Neural progenitor cell (in vitro differentiated cells): ENCODE measurements at places on chromosomes 3 and 15.

DNA sequence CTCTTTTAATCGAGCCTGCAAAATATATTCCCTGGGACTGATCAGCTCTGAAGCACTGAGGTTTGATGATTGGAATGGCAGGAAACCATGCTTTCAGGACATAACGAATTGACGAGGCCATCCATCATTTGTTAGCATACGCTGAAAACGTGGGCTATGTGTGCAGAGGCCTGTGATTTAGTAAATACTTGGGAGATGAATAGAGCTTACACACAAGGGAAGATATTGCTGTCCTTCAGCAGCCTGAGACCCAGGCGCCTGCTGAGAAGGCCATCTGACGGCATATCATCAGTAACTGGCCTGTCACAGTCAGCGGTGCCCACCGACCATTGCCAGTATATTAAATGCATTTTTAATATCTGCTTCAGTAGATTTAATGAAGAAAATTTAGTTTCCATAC is 16.2 kb downstream of the CDIN1 start:
- DNase-seq, result no peak

DNA sequence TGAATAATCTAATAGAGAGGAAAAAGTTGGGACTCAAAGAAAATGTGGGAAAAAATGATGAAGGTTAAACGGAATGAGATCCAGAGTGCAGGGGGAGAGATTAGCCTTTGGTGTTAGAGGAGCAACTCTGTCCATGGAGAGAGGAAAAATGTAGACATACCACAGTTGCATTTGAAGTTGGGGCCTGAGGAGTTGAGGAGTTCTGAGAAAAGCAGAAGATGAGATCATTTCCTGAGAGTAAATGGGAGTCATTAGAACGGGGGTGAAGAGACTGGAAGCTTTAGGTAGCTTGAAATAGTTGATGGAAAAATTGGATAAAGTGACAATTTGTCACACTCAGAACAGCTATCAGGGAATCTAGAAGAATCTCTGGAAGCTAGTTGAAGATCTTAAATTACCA is 7.3 kb downstream of the CCR5AS start:
- DNase-seq, result no peak

DNA sequence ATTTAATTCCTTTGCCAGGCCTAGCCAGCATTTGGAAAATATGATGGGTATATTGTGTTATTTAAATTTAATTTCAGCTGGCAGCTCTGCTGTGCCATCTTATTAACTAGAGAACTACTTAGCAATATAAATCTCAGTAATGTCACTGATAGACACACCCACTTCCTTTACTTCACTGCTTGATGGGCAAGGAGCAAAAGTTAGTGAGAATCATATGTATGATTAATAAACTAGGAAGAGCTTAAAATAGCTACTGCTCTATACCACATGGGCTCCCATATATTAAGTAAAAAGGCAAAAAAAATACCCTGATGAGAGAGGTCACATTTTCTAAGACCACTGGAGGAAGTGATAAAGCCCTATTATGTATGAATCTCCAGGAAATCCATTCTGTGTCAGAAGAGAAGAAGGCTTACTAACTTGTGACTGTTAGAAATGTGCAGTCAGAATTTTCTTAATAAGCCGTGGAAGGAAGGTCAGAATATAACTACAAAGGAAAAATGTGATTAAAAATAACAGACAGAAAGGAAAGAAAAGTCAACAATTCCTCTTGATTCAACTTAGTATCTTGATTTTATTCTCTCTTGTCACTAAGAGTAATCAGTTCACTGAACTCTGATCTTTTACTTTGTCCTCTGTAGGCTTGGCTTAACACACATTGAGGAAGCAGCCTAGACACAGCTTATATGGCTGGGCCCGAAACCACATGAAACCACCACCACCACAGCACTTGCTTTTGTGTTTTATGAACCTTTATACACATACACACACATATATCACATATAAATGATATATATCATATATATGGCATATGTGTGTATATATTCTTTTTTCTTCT is 1233.9 kb upstream of the ALCAM start:
- DNase-seq, result peak; percentile 4

DNA sequence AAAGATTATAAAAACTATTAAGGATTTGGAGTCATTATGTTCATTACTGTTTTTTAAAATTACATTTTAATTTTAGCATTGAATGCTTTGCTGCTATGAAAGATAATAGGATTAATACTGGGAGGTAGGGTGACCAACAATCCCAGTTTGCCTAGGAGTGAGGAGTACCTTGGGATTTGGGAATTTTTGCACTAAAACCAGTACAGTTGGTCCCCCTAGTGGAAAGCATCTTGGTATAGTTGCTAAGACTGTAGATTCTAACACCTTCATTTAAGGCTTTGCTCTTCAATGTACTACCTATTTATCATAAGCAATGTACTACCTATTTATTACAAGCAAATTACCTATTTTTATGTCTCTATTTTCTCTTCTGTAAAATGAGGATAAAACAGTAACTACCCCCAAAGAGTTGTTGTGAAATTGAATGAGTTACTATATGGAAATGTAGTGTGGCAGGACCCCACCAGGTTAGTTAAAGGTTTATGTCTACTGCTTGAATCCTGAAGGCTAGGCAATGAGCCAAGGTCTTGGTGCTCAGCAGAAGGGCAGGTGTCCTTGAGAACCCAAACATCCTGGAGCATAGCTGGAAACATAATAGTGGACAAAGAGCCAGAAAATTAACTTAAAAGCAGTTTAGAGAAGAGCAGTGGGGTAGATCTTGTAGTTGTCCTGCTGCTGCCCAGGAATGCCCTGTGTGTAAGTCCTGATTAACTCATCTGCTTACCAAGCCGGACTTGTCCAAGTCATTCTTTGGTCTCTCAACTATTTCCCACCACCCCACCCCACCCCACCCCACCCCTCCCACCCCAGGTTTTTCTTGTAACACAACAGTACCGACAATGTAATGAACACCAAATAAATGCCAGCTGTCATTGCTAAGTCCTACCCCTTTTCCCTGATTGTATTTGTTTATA is 49.2 kb upstream of the NMD3 start:
- peak; percentile 21 for DNase-seq

GRCh38 chr3:176795891-176796290 is 401.4 kb downstream of the TBL1XR1 start:
- no peak for DNase-seq

DNA sequence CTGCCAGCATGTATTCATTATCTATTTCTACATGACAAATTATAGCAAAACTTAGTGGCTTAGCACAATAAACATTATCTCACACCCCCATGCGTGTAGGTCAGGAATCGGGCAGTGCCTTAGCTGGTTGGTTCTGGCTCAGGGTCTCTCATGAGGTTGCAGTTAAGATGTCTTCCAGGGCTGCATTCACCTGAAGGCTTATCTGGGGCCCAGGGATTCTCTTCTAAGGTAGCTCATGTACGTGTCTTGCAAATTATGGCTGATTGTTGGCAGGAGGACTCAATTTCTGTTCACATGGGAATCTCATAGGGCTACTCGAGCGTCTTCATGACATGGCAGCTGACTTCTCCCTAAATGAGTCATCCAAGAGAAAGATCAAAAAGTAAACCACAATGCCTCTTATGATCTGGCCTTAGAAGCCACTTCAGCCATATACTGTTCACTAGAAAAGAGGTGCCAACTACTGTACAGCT is 42.9 kb upstream of the TSC22D2 start:
- no peak for DNase-seq

DNA sequence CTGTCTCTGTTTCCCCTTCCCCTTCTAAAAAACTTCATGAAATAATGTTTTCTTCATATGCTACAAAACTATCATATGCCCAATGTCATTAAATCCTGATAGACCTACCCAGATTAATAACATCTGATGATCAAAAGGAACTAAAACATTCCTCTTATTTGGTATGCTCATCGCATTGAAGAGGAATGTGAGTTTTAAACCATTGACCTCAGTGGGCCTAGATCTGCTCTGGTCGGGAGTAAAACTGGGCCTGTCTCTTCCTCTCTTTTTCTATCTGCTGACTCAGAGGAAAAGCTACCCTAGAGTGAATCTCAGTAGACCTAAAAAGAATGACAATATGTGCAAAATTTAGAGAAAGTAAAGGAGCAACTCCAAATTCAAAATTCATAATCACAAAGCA is 275.8 kb downstream of the SATB1 start:
- no peak for DNase-seq

DNA sequence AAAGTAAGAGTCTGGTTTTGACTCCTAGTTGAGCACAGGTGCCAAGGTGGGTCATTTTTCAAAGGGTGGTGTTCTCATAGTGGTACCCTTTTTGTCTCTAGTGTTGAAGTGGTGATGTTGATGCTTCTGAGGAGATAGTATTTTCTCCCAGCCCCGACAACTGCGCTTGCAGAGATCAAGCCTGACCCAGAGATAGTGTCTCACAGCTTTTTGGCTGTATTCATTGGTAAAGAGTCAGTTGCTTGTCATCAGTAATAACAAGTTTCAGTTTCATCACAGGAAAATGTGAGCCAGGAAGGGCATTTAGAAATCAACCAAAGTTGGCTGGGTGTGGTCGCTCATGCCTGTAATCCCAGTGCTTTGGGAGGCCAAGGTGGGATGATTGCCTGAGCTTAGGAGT is 139.3 kb downstream of the NFKBIZ start:
- DNase-seq, result no peak

GRCh38 chr3:129575997-129576384 is 30.5 kb downstream of the PLXND1 start:
- peak; percentile 42 for DNase-seq

DNA sequence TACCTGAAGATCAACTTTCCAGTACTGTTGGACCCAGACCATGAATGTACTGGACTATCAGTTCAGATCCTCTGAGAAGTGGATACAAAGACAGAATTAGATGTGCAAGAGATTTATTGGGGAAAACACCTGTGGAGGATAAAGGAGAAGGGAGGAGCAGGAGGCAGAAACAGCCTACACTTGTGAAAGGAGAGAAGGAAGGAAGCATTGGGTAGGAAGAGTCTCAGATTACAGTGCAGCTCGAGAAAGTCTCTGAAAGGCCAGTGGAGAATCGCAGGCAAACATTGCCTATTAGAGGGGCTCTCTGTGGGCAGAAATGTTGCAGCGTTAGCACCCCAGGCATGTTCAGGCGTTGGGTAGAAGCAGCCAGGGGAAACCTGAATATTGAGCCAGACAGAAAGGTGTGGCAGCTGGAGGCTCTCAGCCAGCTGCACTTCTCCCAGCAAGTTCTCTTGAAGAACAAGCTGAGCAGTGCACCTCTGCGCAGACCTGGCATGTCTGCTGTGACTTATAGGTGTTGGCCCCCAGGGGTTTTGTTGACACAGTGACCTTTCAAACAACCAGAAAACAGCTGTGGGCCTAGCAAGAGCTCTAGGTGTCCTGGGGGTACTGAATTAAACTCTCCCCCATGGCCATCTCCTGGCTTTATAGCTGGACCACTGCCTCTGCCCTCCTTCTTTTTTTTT is 7.0 kb downstream of the CHST14 start:
- peak; percentile 36 for DNase-seq

- DNase-seq, result no peak
These were observed 425.4 kb downstream of the PLOD2 start for GRCh38 chr3:145735631-145736030.

DNA sequence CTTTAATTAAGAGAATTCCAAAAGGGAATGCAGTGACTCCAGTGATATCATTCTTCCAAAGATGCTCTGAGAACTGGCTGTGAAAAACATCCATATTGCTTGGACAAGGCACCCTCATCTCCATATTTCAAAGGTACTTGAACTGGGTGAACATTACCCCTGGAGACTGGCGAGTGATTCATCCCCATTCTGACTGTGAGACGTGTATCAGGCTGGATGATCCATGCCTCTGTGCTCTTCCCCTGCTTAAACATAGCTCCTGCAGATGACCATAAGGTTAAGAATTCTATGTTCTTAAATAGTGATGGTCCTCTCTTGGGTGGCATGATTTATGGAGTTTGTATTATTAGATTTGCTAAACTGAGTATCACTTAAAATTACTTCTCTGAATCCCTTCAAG is 137.8 kb downstream of the GABRB3 start:
- no peak for DNase-seq

DNA sequence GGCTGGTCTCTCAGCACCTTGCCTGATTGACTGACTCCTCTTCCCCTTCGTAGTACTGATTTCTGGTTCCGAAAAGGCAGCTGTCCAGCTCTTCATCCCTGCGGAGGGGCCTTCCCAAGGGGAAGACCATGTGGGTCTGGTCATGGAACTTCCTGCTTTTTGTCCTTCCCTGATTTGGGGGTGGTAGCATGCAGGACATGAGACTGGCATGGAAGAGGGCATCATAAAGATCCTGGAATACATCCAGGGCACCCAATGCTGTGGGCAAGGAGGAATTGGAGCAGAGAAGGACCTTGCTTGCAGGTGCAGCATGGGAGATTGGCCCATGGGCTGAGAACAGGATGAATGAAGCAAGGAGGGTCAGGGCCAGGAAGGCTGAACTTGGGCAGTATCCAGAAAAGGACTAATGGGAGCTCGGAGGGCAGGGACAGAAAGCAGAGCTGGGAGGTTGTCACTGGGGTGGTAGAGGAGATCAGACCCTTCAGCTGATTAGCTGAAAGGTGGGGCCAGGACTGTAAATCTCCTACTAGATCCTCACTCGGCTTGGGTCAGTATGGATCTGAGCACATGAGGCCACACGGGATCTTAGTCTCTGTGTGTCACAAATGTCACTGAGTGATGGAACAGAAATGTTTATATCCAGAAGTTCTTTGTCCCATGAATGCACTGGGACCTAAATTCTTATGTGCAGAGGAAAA is 59.5 kb downstream of the AMOTL2 start:
- DNase-seq, result no peak

DNA sequence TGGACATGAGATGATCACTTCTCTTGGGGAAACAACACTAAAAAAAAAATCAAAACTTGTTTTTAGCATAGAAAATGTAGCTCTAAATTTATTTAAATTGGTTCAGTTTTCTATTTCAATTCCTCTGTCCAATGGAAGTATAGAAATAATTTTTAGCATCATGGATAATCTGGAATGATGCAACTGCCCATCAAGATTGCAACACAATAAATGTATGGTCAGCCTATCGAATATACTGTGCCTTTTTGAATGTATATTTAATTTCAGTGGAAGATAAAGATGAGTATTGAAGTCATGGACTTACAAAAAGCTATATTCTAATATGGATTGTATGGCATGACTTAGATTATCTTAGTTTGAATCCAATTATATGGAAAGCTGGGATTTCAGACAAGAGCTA is 906.7 kb downstream of the IGSF11 start:
- DNase-seq, result no peak

DNA sequence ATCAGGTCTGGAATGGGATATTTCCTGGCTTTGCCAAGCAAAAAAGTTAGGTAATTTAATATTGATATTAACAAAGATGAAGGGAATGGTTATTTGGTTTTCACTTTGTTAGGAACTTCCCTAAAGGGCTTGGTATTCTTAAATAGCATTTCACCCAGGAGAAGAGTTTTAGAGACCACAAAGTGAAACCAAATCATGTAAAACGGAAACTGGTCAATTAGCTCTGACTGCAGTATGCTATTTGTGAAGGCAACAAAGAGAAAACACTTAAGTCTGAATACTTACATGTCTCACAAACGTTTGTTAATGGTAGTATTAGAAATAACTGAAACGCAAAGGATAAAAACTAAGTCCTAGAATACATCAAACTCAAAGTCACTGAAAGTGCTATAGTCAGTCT is 32.4 kb upstream of the SETMAR start:
- no peak for DNase-seq

GRCh38 chr15:52284164-52284563 is 11.4 kb downstream of the MYO5C start:
- no peak for DNase-seq
